ENCODE measurements at places on chromosomes 2 and 18.

DNA sequence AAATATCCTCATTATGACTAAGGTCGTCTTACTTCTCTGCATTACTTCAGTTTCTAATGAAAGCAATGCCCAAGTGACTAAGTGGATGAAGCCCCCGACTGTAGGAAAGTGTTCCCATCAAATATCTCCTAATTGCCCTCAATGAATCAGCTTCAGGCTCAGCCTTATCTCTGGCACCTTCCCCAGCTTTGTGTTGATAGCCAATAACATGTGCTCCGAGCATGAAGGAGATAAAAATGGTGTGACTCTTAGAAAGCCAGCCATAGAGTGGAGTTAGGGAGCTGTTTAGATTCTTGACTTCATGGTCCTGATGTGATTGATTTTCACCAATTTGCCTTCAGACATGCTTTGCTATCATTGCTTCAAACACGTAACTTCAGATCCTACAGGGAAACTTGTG lies 339.2 kb upstream of the NRP2 start:
- no peak for DNase-seq

- no peak for DNase-seq
Observed at GRCh38 chr2:128301501-128301966, 17.1 kb downstream of the HS6ST1 start.

- no peak for DNase-seq
Observed at GRCh38 chr2:187272255-187272654, 175.8 kb downstream of the CALCRL start.

DNA sequence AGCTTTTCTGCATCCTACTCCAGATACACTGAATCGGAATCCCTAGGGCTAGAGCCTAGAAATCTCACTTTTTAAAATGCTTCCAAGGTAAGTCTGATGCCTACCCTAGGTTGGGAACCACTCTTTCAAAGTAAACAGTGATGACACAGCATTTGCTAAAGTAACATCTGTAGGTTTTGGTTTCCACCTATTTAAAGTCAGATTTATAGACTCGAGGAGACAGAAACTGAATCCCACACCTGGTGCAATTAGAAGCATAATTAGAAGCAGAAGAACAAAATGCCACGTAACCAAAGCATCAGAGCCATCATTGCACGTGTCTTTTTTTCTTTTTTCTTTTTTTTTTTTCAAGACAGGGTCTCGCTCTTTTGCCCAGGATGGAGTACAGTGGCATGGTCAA lies 40.9 kb downstream of the PDK1 start:
- no peak for DNase-seq

DNA sequence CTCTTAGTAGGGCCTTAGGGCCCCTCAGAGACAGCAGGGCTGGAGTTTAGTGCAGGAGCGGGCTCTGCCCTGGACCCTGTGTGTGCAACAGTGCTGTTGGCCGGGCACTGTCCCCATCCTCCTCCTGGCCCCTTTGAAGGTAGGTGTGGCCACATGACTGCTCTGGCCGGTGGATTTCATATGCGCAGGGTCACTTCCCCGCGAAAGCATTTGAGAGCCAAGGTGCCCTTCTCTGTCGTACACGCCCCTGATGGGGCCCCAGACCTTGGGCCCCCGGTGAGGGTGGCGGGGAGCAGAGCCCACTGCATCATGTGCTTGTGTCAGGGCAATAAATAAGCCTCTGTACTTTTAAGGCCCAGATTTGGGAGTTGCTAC lies 15.5 kb downstream of the TMEM177 start:
- DNase-seq = no peak

GRCh38 chr2:53423465-53423864 lies 344.1 kb upstream of the CHAC2 start:
- no peak for DNase-seq

GRCh38 chr2:64840426-64840881 lies 148.7 kb upstream of the SLC1A4 start:
- no peak for DNase-seq

DNA sequence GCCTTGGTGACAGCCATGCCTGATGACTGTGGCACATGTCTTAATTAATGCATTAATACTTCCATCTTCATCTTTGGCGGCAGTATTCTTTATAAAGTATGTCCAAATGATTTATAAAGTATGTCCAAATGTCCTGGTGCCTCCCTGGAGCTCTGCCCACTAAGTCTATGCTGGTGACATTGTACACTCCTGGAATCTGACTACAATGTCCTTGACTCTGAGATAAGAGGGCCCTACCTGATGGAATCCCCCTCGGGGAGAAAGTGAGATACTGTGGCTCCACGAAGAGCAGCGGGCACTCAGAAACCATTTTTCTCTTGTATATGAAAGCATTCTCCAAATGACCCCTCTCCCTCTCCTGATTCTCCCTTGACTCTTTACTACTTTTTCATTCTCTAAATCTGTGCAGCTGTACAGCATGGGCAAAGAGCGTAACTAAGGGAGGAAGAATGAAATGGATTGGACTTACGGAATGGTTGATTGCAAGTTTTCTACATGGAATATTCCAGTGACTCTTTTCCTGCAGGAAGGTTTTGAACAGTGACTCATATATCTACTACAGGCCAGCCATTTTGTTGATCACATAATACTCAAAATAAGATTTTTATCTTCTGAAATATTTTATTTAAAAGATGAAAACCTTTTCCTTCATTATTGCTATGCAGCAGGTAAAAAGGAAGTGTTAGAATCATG lies 17.3 kb downstream of the RAB12 start:
- no peak for DNase-seq

DNA sequence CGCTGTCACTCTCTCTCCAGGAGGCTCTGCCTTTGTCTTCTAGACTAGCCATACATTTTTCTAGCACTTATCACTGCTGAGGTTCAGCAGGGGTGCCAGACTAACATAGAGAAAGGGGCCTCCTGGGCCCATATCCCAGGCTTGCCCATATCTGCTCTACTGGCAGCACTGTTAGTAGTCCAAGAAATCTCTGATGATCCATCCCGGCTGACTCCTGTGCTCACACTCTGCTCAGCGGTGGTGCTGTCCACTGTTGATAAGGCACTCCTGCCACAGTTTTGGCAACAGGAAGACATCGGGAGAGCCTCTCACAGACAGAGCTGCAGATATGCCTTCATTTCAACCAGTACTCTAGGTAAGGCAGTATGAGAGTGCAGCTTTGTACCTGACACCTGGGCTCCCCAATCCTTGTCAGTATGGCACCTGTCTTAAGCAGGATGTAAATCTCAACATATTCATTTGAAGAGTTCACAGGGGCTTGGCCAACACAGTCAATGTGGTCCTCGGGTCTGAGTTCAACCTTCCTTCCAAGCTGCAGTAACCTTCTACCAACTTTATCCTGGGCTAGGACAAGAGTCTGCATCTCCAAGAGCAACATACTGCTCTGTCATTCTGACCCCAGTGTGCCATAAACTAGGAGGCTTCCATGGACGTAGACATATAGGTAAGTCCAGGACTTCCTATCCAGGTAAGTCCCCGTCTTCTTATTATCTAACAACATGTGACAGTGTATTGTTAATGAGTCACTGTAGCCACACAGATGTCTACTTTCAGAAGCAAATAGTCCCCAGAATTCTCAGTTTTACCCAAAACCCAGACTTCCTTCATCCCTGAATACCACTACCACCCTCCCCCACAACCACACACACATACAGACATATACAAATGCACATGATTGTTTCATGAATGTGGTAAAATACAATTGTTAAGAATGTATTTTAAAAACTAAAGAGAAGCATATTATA lies 16.2 kb downstream of the KLF7 start:
- DNase-seq = no peak

GRCh38 chr2:148979919-148980277 lies 58.6 kb upstream of the LYPD6B start:
- no peak for DNase-seq

DNA sequence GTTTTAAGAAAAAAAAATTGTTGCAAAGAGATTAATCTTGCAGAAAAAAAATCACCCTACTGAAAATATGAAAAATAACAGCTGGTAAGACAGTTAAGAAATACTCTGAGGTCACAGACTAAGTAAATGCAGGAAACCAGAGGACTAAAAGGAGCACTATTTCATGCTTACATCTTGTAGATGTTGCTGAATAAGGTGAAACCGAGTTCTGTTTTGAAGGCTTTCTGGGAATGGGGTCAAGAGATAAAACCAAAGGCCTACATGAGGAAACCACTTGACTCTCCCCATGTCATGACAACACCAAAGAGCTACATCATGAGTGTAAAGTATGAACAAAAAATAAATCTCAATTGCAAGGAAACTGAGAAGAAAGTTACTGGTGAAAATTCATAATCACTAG lies 197.6 kb downstream of the LRP1B start:
- no peak for DNase-seq

DNA sequence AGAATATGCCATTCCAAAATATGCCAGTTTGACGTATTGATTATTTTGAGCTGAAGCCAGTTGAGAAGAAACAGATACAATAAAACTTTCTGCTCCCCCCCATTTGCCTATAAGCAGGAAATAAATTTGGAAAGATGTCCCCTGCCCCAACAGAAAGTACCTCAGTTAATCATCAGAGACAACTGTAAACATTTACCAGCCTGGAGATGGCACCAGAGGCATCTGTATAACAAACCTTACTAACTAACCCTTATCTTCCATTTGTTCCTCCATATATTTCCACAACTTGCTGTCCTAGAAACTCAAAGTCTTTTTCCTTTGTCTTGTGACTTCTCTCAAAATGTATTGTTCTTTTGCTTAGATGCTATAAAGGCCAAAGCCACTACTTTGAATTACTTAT lies 93.8 kb downstream of the AKAIN1 start:
- no peak for DNase-seq

- DNase-seq = no peak
Observed at GRCh38 chr18:52160636-52161035, 179.4 kb upstream of the DCC start.

DNA sequence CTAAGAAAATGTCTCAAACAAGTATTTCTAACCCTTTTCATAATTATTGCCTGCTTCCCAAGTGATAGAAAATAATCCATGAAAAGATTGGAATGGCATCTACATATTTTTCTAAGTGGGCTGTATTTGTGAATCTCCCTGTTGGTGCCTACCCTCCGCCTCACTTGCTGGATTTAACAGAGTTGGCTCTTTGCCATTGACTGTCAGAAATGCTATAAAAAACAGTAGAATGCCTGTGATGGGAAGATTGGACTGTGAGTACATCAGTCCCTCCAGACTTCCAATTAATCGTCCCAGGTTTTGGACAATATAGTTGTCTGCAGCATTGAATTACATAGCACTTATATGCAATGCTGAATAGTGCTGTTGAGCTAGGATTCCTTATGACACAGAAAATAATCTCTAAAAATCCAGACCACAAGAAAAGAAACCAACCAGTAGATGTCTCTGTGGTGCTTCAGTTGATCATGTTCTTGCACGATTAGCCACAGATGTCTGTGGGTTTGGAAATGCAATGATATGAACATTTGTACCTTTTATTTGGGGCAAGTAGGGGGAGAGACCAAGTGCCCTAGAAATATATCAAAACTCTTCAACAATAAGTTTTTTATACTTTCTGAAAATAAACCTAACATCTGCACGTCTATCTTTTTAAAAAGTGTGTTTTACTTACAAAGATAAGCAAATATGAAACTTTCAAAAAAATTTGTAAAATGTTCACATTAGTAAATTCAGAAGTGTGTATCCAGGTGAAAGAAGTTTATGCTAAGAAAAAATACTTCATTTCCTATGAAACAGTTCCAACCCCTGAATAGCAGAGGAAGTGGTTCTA lies 88.5 kb downstream of the DYNAP start:
- DNase-seq = no peak

GRCh38 chr18:23103449-23103848 lies 31.8 kb upstream of the CABLES1 start:
- DNase-seq = no peak

GRCh38 chr2:38376346-38377049 lies 575 bp downstream of the ATL2 start:
- no peak for DNase-seq

DNA sequence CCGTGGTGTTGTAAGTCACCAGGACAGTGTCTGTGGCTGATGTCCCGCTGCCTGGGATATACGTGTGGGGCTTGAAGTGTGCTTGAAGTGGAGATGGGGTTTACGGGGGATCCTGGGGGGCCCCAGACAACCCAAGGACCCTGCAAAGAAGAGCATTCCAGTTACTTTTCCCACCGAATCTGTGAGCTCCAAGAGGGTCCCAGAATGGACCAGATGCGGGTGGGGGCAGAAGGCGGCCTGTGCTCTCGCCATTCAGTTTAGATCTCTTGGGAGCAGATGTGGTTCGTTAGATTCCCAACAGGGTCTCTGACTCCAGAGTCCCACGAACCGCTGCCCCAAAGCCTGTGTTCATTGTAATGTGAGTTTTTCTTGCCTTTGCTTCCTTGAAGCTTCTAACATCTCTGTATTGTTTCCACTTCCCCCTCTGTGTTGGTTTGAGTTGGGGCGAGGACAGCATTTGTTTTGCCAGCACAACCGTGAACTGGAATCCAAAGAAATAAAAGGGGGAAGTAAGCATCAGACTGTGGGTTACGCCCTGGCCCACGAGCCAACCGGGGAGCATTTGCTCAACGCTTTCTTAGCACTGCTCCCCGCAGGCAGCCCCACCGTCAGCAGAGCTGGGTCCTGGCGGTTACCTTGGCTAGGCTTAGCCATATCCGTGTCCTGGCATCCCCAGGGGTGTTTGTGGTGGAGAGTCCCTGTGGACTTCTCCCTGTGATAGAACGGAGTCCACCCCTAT lies 92.1 kb downstream of the SH3BP4 start:
- DNase-seq = no peak

All from chondrocyte (in vitro differentiated cells).